ENCODE measurements at places on chromosomes 2 and 18.

DNA sequence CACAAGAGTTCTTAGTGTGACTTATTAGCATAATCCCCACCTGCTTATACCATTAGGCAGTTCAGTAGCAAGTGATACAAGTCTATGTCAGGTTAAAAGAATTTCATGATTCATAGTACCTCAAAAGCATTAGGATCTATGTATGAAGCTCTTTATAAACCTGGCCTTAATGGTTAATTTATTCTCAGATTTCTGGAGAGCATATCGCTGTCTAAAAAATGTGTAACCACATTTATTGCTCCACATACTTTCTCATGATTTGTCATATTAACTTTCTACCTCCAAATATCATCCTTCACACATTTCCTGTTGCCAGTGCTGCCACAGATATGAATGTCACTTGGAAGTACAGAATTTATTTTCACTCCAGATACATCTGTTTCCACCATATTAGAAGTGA, 332.8 kb upstream of the MAP2 start:
- no peak for DNase-seq

GRCh38 chr18:42641996-42642395, 473.5 kb downstream of the RIT2 start:
- no peak for DNase-seq

DNA sequence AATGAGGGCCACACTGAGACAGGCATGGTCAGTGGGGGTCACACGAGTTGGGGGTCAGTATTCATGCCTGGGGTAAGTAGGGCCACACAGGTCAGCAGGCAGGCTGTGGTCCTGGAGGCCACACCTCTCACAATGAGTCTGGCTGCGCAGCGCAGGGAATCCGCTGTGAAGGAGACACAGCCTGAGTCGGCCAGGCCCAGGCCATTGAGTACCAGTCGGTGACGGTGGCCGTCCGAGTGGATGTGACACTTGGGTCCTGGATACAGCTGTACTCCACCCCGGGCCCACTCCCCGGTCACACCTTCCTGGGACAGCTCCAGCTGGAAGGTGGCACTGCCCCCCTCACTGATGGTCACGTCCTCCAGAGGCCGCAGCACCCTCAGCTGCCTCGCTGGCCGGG, 10.5 kb downstream of the TMEM198 start:
- no peak for DNase-seq

DNA sequence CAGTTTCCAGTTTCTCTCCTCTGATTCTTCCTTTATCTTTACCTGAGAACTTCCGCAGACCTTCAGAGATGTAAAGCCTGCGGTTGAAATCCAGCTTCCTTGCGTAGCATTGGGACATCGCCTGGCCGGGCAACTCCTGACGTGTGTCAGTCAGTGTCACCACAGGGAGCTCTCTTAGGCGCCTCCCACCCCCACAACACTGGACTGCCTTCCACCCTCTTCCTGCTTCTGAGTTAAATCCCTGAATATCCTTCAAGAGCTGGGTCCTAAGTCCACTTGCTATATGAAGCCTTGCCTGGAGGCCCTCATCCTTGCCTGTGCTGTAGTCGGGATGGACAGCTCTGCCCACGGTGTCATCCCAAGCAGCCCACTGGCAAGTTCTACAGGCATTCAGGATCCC, 179.4 kb downstream of the SEPTIN10 start:
- no peak for DNase-seq

DNA sequence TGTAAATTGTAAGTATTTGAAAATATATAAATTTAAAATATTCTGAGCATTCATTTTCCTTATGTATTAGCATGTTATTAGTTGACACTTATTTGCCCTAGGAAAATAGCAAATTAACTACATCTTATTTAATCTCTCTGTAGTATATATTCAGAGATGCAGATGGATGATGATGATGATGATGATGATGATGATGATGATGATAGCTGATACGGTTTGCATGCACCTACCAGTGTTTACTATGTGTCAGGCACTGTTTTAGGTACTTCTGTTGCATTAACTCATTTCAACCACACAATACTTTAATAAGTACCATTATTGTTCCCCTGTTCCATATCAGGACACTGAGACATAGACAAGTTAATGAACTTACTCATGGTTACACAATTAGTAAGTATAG, 191.4 kb upstream of the BOD1L2 start:
- no peak for DNase-seq

- DNase-seq = no peak
These were observed 161.4 kb downstream of the RPIA start for GRCh38 chr2:88852753-88853402.

DNA sequence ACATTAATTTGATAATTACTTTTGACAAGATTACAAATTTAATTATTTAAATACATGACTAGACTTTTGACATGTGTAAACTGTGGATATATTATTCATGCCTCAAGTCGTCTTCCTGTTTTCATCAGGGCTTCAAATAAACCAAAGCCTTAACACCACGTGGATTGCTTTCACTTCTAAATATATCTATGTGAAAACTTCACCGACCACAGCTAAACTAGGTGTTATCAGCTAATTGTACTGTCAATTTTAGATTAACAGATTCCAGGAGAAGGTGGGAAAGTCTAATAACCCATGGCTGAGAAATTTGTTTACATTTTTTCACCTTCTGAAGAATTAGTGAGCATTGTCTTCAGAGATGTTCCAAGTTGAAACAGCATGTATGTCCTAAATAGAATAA, 494.7 kb upstream of the FAM98A start:
- no peak for DNase-seq

DNA sequence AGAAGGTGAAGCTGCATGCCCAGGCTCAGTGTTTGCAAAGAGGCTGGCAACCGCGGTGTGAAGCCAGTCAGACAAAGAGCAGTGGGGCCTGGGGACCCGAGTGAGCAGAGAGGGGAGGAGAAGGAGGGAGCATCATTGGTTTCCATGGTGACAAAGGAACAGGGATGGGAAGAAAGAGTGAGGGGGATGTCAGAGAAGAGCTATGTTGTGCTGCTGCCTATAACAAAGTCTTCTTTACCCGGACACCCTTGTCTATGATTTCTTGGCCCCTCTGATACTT, 14.5 kb downstream of the TMEM247 start:
- no peak for DNase-seq

DNA sequence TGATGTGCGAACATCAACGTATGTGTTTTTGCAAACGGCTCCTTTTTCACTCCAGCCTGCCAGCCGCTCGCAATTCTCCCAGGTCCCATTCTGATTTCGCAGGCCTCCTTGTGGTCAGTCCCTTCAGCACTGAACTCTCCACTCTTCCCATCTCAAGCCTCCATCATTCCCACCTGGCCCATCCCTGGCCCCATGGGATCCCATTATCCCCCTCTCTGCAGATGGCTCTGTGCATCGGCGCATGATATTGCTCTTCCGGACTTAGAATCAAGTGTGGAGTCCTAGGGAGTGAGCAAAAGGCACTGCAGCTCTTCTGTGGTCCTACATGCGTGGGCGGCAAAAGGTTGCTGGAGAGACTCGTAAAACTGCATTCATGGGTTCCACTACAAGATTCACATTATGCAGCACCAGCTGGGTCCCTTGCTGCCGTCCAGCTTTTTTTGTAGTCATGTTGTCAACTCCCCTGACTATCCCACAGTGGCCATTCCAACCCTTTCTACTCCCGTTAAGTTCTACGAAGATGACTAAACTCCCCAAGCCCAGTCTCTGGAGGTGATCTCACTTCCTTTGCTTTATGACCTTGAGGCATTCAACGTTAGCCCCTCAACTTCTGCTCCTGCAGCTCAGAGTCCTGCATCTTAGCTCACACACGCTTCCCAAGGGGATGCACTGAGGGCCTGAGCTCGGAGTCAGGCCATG, 125.3 kb upstream of the NRP2 start:
- no peak for DNase-seq

- DNase-seq = peak; percentile 32
These were observed 27.3 kb downstream of the GKN2 start for GRCh38 chr2:68925295-68925896.

DNA sequence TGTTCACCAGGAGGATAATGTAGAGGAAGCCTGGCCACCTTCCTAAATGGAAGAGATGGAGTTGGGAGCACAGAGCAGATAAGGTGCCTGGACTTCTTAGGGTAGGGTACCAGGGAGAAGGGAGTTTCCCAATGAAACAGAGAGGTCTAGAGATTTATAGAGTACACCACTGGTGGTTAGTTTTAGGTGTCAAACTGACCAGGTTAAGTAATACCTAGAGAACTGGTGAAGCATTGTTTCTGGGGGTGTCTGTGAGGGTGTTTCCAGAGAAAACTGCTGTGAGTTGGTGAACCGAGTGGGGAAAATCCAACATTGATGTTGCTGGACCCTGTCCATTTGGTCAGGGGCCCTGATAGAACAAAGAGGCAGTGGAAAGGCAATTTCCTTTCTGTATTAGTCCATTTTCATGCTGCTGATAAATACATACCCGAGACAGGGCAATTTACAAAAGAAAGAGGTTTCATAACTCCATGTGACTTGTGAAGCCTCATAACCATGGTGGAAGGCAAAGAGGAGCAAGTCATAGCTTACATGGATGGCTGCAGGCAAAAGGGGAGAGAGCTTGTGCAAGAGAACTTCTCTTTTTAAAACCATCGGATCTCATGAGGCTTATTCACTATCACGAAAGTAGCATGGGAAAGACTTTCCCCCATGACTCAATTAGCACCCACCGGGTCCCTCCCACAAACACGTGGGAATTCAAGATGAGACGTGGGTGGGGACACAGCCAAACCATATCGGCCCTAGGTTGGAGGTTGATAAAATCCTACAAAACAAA, 260.8 kb downstream of the CBLN2 start:
- no peak for DNase-seq

DNA sequence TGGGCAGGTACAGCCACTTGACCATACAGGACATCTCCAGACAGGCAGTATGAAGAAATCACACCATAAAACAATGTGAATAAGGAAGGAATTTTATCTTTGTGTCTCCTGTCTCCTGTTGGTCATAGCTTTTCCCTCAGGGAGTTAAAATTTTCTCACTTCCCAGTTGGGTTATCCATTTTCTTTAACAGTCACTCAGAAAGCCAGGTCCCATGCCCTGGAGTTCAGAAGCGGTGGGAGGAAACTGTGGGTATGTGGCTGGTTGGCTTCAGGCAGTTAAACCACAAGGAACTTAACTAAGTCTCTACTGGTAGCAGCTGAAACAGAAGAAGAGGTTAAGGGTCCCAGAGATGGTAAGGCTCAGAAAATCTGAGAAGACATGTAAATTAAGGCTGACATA, 6.5 kb upstream of the SMAD2 start:
- DNase-seq = no peak

GRCh38 chr2:222892321-222892720, 31.5 kb downstream of the ACSL3 start:
- no peak for DNase-seq

DNA sequence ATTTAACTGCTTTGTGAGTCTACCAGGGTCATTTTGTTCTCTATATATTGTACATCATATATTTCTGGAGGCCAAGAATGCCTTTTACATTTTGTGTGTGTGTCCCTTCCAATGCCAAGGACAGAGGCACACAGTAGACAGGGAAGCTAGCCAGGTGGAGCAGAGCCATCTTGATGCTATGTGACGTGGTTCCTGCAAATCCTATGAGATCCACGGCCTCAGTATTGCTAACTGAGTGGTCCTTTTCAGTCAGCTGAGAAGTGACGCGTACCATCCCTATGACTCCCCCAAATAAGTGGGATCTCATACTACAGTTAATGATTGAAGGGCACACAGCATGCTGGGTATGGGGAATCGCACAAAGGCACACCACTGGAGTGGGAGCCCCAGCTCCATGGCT, 27.3 kb downstream of the CCDC141 start:
- DNase-seq = no peak

DNA sequence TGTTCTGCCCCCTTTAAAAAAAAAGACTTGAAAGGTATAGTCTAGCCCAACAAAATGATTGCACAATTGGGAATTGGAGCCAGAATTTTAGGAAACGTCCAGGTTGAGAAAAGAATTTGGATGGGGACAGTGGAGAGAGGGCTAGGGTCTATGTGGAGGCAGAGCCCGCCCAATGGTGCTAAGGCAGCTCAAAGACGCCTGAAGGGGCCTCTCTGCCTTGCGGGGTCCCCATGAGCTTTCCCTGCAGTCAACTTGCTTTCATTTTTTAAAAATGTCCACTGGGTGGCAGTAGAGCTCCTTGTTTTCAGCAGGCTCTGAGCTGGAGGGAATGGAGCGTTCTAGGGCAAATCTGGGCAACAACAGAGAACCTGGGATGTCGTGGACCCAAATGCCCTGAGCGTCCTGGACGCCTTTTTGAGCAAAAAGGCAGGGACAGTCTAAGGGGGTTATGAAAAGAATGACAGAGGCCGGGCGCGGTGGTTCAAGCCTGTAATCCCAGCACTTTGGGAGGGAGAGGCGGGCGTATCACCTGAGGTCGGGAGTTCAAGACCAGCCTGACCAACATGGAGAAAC, 40.2 kb upstream of the ITM2C start:
- DNase-seq = peak; percentile 46

GRCh38 chr2:173803449-173803848, 161.7 kb downstream of the SP3 start:
- DNase-seq = no peak

GRCh38 chr2:201223089-201224073, 37.0 kb upstream of the CASP8 start:
- DNase-seq = no peak

GRCh38 chr18:63169853-63170252, 149.7 kb downstream of the BCL2 start:
- DNase-seq = no peak

DNA sequence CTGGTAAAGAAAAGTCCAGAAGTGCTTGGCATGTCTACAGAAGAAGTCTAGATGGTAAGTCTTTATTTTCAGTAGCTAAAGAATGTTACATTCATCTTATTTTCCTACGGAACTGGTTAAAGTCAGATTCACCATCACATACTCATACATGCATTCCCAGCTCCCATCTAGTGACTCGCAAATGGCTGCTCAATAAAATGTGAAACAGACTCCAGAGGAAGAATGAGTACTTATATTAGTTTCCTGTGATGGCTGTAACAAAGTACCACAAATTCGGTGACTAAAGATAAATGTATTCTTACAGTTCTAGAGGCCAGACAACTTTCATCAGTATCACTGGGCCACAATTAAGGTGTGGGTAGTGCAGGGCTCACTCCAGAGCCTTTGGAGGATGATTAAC, 797.2 kb downstream of the SATB2 start:
- DNase-seq = no peak

GRCh38 chr18:10771053-10771709, 245.4 kb downstream of the NAPG start:
- no peak for DNase-seq

DNA sequence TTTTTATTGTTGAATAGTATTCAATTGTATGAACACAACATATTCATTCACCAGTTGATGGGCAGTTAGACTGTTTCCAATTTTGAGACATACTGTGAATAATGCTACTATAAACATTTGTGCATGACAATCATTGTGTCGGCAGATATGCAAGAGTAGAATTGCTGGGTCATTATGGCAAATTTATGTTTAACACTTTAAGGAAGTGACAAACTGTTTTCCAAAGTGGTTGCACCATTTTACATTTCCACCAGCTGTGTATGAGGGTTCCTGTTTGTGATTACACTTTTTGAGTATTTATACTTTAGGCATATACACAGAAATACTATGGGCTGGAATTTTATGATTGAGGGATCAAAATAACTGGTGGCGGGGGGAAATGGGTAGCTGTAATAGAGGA, 61.2 kb downstream of the MAP4K3 start:
- DNase-seq = no peak
